Right lung (tissue), 10 donors: ENCODE measurements at places on chromosomes 5 and 9.

DNA sequence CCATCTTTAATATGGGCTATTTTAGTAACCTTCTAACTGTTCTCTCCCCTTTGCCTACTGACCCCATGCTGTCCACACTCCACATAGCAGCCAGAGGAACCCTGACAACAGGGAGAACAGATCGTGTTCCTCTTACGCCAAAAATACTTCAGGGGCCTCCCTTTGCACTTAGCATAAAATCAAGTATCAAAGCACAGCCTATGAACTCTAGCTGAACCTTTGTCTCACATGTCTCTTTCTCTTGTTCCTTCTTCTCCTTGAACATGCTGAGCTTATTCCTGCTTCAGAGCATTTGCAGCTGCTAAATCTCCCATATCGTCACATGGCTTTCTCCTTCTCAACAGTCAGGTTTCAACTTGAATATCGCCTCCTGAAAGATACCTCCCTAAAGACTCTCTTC is 698.8 kb upstream of the C9orf72 start:
- no peak for DNase-seq

DNA sequence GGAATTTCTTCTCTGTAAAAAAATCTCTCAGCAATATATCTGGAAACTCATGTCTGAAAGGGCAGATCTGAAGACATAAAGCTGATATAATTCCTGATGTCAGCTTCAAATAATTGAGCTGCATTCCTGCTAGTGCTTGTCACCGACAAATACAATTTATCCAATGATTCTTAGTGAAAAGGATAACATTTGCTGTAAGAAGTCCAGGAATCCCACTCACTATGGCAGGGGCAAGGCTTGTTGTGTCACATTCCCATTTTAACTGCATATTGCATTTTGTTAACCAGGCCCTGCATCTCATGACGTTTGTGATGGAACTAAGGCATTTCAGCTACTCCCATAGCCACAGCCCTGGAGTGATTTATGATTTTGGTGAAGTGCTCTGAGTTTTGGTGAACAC is 160.1 kb upstream of the DAB2 start:
- DNase-seq = no peak

- DNase-seq = no peak
Measured at GRCh38 chr9:87889882-87890252, 7.2 kb downstream of the SPATA31E1 start.

GRCh38 chr5:765948-766631 is 18.4 kb downstream of the ZDHHC11B start:
- no peak for DNase-seq

DNA sequence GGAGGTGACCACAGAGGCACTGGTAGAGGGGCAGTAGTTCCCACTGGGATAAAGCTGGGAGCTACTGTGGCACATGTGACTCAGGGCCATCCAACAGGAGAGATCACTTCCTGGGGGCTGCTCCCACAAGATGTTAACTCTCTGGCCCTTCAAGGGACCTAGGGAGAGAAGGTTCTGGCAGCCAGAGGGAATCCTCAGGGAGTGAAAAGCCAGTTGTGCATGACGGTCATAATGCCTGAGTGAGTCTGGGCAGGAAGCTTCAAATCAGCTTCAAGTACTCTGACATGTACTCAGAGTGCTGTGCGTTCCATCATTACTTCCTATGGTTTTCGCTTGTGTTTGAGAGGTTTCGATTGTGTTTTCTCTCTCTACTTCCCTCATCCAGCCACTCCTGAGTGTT is 388.5 kb downstream of the GABRG2 start:
- no peak for DNase-seq

DNA sequence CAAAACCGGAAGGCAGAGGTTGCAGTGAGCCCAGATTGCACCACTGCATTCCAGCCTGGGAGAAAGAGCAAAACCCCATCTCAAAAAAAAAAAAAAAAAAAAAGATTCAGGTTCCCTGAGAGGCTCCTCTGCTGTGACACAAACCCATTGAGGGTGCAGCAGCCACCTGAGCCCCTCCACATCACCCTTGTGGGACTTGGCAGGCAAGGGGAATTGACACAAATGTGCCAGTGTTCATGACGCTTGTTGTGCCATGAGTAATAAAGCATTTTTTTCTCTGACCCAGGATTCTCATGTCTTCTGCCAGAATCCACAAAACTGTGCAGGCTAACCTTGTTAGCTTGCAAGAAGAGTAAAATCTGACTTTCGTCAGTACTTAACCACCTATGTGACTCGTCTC is 149.6 kb downstream of the TTC39B start:
- no peak for DNase-seq

DNA sequence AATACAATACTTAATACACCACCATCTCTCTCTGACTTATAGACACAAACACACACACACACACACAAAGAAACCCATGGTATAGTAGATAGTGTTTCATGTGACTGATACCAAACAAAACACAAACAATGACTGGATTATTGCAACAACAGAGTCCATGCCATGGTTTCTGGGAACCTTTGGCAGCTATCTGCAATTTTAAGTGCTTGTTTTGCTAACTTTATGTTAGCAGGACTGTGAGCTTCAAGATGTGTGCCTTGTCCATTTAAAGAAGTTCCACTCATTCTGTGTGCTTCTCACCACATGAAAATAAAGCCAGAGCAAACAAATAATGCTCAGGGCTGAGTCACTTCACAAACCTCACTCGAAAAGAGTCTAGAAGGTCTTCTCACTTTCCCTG is 15.1 kb upstream of the LURAP1L start:
- DNase-seq = no peak

DNA sequence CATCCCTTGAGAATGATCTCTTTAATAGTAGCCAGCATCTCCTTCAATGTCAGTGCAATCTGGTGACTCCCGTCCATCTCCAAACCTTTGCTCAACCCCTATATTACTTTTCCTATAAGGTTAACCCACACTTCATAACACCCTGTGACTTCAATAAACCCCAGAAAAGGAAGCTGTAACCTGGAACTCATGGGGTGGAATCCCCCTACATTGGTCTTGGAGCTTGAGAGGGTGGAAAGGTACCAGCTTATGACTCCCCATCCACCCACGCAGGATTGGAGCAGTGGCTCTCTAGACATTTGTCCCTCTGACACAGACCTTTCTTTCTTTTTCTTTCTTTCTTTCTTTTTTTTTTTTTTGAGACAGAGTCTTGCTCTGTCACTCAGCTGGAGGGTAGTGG is 54.7 kb upstream of the ZFR start:
- no peak for DNase-seq

DNA sequence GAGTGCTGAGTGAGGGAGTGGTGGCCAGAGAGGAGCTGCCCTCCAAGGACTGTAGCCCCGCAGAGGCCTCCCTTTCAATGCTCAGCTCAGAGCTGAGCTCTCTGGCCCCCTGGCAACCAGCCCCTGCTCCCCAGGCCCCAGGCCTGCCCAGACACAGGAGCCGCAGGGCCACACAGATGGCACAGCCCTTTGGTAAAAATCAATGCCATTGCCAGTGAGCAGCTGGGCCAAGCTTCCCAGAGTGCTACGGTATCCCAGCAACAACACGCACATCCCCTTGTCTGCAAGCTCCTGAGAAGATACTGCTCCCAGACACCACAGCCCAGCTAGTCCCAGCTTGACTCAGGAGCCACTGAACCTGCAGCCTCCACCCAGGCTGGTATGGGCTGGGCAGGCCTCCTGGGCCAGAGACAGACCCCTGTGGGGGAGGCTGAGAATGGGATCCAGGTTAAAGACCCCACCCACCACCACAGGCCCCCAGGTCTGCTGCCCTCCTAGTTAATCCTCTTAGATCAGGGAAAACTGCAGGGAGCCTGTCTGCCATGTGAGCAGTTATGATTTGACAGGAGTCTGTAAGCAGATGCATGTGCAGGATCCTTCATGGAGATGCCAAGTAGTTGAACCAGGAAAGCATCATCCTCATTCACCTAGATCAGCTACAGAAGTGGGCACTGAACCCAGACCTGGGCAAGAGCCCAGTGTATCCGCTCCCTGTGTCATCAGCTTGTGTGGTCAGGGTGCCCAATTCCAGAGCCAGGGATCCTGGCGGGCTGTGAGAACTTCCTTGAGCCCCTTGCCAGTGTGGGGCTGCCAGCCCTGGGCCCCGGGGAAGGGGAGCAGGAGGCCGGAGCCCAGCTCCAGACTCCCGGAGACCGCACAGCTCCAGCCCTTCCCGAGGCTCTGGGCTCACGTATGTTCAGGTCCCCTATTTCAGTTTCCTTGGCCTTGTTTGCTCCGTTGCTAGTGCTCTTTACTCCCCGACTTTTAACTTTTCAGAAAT is 26.7 kb upstream of the ADAMTS2 start:
- DNase-seq = no peak

DNA sequence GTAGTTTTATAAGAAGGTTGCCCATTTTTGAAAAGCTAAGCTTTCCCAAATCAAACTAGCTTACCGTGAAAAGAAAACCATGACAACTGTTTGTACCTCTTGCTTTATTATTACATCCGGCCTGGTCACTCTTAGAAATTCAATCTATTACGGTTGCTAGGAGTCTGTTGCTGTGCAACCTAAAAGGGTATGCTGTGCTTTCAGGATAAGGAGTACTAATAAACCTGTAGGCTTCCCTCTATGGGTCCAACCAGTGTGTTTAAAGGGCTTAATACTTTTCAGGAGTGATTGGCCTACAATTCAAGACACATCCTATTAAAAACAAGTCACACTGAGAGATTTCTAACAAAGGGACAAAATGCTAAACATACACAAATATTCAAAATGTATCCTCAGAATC is 27.1 kb downstream of the RFX3 start:
- DNase-seq = no peak

GRCh38 chr9:89853161-89853560 is 248.3 kb downstream of the GADD45G start:
- DNase-seq = no peak

DNA sequence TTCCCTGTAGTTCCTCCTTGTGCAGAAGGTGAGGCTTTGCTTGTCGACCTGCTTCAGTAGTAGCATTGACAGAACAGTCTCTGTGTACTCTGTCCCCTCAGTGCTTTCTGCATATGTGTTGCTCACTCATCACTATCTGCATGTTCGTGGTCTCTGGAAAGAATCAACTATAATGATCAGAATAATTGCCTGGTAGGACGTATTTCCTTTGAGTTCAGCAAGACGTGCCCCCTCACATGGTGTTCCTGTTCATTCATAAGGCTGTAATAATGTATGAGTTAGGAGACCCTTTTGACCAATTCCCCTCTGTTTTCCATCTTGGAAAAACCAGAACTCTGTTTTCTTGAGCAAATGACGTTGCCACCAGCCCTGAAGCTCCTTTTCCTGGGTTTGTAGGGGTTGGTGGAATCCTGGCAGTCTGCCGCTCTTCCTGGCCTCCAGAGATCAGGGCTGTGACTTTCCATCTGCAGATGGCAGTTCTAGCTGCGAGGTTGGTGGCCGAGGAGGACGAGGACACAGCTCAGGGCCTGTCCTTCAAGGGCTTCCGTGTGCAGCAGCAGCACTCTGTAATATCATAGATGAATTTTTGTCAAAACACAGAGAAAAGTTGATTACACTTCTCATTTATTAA is 61.9 kb downstream of the EXOSC2 start:
- DNase-seq = no peak

DNA sequence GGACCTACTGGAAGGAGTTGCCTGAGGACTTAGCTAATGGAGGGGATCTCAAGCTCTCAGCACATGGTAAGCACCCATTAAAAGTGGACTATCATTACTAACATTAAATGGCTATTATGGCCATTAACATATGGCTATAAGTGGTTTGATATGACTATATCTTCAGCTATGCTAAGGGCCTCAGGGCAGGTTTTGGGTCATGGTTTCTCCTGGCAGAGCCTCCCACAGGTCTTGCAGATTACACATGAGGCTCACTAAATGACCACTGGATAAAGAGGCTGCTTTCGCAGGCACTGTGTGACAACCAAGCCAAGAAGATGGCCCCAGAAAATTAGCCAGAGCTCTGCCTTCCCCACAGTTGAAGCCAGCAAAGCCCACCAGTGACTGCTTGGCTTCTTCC is 15.4 kb downstream of the CCNJL start:
- no peak for DNase-seq

- no peak for DNase-seq
Measured at GRCh38 chr5:10761933-10762775, 1.1 kb upstream of the DAP start.

DNA sequence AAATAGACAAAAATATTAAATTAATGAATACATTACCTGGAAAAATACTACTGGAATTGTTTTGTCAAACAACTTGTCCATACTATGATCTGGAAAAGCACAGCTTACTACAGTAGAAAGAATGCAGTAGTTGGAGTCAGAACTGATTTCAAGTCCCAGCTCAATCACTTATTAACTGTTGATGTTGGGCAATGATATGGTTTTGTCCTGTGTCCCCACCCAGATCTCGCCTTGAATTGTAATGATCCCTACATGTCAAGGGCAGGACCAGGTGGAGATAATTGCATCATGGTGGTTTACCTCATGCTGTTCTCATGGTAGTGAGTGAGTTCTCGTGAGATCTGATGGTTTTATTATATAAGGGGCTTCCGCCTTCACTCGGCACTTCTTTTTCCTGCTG is 247.5 kb downstream of the CD180 start:
- no peak for DNase-seq

DNA sequence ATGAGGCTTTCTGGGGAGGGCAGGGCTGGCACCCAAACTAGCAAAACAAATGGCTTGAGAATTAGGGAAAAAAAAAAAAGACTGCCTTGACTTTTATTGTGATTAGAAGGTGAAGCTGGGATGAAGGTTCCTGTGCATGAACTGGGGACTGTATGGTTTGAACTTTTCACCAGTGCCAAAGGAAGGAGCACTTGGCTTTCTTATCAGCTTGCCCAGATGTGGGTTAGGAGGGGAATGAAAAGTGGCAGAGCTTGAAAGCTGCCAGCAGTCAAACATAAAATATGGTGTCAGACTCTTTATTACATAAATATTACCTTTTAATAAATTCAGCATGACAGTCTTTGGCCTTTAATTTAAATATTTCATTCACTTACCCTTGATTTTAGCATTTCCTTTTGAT is 182.5 kb downstream of the PSAT1 start:
- DNase-seq = no peak

- DNase-seq = no peak
Measured at GRCh38 chr5:169176709-169177694, 123.9 kb downstream of the SLIT3 start.

- DNase-seq = no peak
Measured at GRCh38 chr5:40560474-40561110, 119.1 kb upstream of the PTGER4 start.

- DNase-seq = no peak
Measured at GRCh38 chr5:106956886-106957285, 713.9 kb downstream of the EFNA5 start.

DNA sequence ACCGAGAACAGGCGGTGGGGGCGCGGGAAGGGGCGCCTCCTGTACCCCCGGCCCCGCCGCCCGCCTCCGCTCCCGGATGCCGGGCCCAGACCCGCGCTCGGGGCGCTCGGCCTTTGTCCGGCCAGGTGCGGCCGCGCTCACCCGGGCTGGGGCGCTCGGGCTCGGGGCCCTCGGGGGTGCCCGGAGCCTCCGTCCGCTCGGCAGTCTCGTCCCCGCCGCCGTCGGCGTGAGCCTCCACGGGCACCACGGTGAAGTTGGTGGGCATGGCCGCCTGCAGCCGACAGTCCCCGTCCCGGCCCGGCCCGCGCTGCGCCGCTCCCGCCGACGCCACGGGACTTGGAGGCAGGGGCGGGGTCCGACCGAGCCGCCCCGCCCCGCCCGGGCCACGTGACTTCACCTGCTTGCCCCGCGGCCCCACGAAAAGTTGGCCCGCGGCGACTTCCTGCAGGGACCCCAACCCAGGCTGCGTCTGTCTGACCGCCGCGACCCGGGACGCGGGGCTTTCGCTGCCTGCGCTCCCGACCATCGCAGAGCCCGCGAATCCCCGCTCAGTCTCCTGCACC is at the start of gene SLC12A7:
SLC12A7 (minus strand) TSS at position 337 of the 563 bp plus-strand sequence; CDS start at position 265, 72 bp downstream.
- no peak for DNase-seq

GRCh38 chr5:72922422-72922821 is 33.4 kb upstream of the FCHO2 start:
- DNase-seq = no peak
